Epithelial cell of esophagus (primary cell): ENCODE measurements at places on chromosomes 1 and 21.

DNA sequence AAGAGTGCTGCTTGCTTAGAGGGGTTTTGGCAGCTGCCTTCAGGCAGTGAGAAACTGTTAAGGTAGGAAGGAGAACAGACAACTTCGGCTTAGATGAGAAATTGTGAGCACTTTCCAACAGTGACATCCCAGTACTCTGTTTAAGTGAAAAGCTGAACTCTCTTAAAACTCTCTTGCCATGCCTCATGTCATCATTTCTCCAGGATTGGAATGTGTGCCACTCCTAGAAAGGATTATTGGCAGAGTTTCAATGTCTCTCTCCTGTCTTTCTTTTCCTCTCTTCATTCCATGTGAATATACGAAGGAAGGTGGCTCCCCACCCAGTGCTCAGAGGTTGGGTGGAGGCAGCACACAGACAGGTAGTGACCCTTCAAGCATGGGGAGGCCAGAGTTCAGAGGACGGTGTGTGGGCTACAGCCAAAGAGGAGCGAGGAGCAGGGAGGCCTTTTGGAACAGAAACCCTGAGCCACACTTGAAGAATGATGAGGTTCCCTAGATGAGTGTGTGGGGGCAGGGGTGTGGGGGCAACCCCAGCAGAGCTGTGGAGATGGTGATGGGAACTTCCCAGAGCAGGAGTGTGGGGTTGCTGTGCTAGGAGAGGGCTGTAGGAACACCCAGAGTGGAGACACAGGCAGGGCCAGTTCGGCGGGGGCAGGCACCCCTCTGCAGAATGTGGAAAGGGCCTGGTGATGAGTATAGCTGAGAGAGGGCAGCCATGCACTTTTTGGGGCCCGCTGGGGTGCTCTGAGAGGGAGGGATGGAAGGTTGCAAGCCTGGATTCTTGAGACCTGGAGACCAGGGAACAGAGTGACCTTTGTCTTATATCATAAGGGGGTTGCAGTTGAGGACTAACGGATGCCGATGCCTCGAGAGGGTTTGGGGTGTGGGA lies 58.8 kb downstream of the GALNT2 start:
- peak; percentile 44 for DNase-seq

DNA sequence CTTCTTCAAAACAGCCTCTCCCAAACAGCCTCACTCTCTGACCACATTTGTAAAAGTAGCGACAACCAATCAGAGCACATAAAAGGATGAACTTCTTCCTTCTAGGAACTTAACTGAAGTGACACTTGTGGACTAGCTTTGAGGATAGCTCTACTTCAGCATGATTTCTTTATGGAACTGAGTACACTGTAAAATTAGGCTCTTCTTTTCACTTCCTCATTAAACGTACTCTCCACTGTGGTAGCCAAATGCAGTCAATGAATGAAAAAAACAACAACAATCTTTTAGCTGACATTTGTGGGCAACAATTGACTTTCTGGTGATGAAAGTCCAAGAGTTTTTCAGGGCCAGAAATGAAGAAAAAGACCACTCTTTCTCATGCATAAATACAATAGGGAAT lies 9.6 kb downstream of the LRRC53 start:
- DNase-seq = no peak

DNA sequence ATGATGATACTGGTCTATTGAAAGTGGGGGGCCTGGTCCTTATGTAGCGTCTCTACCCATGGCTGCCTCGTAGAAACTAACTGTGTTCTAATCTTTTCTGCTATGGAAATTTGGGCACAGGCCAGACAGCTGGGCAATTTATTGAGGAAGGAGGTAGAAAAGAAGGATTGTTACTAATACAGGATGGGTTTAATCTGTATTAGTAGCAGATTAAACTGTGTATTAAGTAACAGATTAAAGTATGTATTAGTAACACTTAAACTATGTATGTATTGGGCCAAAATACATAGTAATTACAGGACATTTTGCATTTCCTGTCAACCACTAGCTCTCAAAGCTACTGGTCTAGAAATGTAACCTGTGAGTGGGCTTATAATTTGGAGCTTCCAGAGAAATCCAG lies 142.0 kb downstream of the MAST2 start:
- peak; percentile 11 for DNase-seq

GRCh38 chr1:198598796-198599321 lies 40.0 kb upstream of the PTPRC start:
- no peak for DNase-seq

- peak; percentile 33 for DNase-seq
Observed at GRCh38 chr1:204446413-204447111, 34.9 kb upstream of the PPP1R15B start.

DNA sequence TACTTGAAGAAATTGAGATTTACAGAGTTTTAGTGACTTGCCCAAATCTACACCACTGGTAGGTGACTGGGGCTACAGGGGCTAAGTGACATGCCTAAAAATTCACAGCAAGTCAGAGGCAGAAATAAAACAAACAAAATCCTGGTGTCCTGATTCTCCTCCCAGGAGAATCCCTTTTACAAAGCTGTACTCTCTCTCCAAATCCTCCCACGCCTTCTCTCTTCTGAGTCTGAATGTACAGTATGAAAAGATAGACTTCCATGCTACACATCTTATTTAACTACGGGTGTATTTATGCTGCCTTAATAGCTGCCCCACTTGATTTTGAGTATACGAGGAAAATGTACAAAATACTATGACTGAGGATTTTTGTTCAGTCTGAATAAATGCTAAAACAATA lies 65.4 kb downstream of the SGIP1 start:
- DNase-seq = no peak

- DNase-seq = no peak
Observed at GRCh38 chr1:62057641-62058290, 136.9 kb upstream of the L1TD1 start.

DNA sequence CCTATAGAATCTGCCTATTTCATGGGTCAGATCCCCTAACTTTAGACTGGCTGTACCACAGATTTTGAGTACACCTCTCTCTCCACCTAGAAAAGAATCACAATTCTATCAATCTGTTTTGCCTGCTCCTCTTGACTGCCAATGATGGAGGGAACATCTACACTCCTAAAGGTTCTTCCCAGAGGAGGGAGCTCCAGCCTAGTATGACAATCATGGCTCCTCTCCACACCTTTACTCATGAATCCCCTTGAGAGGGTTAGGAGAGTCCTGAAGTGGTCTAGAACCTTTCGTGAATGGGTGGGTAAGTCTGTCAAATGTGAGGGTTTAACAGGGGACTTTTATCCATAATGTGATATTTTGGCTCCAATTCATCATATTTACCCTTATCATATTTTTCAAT lies 48.0 kb downstream of the DNAI4 start:
- DNase-seq = no peak

DNA sequence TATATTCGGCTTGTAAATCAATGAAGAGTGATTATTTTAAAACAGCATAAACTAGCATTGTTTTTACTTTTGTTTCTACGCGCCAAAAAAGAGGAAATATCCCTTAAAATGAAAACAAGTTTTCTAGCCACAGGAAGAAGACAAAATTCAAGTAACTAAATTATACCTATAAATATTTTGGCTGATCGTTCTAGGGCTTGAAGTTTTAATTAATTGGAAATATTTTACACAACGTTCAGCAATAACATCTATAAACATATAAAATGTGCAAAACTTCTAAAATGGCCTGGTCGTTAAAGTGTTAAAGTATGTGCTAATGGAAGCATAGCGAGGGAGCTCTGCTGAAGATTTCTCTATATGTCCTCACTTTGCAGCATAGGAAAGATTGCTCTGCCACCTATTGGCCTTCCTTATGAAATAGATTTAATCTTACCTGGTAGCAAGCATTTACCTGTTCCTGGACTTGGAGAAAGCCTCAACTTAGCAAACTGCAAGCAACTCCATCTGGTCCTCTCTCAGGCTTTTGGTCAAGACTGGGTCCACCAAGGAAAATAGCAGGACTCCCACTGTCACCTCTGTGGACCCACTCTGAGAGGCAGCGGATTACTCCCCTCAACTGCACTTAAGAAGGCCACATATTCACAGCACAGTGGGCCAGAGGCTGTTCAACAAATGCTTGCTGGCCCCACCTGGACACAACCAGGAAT lies 351.3 kb upstream of the RUNX1 start:
- DNase-seq = peak; percentile 88

GRCh38 chr21:45507523-45507875 lies 34.7 kb downstream of the SLC19A1 start:
- no peak for DNase-seq

DNA sequence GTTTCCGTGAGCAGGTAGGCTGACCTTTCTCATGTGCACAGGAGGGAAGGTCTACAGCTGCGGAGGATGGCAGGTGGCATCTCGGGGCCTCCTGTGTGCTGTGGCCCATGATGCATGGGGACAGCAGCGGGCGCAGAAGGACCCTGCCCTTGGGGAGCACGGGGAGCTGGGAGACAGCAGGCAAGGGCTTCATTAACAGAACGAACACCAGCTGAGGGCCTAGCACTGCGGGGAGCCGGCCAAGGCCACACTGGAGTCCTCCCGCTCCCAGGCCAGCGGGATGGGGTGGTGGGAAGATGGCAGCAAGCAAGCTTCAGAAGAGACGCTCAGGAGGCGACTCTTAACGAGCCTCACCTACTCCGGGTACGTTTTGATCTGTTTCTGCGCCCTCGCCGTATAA lies 66.6 kb downstream of the SCCPDH start:
- no peak for DNase-seq

DNA sequence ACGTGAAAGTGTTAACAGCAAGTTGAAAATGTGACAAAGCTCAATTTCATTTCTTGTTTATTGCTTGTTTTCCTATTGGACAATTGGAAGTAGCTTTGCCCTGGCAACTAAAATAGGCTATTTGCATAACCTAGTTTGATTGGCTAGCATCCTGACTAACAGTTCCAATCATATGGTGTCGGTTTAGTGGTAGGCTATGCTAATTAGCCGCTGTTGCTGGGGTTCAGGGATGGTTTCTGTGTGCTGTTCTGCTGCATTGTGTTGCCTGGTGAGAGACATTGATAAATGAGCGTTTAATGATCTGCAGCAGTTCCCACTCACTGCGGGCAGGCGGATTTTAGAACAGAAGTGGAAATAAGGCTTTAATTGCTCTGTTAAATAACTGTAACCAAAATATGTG lies 68.5 kb downstream of the DYRK1A start:
- DNase-seq = peak; percentile 80

DNA sequence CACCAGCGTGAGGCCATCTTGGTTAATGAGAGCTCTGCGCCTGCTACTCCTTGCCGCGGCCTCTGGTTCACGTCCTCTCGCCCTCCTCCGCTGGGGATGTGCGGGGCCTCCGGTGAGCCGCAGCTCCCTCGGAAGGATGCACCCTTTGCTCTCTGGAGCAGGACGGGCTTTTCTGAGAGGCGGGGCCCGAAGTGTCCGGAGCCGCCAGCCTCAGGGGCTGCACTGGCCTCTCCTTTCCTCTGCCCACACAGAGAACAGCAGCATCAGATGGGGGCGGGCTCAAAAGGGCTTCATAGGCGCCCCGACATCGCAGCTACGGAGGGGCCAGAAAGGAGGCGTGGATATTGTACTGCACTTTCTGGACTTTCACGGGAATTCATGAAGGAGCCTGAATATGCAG lies 284.7 kb downstream of the CAMTA1 start:
- no peak for DNase-seq

DNA sequence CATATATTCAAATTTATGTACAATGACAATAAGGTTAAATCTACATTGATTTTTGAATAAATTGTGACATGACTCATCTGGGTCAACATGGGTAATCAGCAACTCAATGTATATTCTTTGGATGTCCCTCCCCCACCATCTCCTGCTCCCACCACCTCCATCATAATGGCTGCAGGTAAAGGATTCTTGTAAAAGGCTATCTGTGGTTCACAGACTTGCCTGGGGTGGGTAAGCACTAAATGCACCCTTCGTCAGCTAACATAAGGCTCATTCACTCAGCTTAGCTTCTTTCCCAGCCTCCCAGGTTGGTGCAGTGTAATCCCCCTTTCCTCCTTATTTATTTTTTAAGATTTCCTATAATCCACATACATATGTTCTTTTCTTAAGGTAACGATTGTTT lies 355.7 kb upstream of the DPYD start:
- no peak for DNase-seq

DNA sequence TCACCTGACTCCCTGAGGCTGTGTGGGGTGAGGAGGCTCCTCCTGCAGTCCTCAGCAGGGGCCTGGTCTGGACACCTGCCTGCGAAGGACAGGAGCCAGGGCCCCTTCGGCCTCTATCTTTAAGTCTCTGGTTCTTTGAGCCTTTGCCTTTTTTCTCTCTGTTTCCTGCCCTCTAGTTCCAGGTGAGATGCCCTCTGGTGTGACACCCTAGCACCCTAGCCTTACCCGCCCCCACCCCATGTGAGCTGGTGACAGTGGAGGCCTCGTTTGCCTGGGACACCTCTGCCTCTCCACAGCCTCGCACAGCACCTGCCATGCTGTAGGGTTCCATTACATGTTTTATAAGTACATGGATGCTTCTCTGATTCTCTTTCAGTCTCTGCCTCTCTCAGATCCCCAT lies 47.3 kb downstream of the DDX20 start:
- DNase-seq = no peak

DNA sequence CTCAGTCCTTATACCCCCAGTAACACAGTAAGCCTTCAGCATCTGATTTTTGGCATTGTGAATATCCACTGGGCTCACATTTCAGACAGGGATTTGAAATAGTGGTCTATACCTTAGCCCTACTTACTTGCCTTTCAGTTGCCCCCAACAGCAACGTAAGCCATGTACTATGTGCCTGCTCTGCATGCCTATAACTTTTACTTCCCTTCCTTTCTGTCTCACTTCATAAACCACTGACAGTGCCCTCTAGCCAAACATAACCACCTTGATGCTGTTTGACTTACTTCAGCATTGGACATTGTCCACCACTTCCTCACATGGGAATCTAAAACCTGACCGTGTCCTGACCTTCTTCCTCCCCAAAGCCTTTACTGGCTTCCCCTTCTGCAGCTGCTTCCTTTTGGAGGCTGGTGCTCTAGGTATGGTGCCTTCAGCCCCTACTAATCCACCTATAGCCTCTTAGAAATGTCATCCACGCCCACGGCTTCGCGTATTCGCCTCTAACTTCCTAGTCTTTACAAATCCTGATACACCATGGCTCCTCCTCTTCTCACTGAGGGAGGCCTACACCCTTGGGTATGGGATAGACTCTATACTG lies 3.6 kb upstream of the ZNF672 start:
- DNase-seq = no peak

- peak; percentile 86 for DNase-seq
Observed at GRCh38 chr21:35932232-35932911, 128.0 kb downstream of the SETD4 start.

DNA sequence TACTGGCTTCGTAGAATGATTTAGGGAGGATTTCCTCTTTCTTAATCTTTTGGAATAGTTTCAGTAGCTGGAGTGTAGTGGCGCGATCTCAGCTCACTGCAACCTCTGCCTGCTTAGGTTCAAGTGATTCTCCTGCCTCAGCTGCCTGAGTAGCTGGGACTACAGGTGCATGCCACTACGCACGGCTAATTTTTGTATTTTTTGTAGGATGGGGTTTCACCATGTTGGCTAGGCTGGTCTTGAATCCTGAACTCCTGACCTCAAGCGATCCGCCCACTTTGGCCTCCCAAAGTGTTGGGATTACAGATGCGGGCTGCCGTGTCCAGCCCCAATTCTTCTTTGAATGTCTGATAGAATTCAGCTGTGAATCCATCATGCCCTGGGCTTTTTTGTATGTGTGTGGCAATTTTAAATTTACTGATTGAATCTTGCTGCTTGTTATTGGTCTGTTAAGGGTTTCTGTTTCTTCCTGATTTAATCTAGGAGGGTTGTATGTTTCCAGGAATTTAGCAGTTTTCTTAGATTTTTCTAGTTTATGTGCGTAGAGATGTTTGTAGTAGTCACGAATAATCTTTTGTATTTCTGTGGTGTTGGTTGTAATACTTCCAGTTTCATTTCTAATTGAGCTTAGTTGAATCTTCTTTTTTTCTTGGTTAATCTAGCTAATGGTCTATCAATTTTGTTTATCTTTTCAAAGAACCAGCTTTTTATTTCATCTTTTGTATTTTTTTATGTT lies 15.3 kb downstream of the MAN1C1 start:
- DNase-seq = no peak
